ENCODE measurements at places on chromosomes 5 and 9.
A peak's percentile ranks its signal among the peaks of the same experiment; 100 is the strongest.

DNA sequence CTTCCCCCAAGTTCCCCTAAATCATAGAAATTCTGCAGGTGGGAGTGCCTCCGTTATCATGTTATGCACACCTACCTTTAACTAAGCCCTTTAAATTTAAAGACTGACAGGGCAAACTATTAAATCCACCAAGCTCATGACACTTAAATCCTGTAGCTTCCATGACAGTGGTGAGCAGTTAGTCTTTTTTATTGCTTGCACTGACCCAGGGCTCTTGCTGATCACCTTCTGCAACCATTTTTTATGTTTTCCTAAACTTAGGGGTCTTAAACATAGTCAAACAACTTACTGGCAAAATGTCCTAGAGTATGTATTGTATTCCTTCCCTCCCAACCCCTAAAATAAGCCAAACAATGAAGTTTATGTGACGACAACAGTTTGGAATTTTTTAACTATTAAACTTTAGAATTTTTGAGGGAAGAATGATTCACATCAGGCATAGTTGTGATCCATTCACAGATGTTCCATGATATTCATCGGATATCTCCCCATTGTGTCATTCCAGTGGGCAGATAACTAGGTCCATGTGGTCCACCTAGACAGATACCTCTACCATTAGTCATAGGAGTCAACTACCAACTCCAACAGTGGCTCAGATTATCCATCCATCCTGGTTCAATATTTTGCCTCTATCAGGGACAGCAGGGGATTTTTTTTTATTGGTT is 283.1 kb downstream of the ADAMTS6 start:
- DNase-seq: no peak

DNA sequence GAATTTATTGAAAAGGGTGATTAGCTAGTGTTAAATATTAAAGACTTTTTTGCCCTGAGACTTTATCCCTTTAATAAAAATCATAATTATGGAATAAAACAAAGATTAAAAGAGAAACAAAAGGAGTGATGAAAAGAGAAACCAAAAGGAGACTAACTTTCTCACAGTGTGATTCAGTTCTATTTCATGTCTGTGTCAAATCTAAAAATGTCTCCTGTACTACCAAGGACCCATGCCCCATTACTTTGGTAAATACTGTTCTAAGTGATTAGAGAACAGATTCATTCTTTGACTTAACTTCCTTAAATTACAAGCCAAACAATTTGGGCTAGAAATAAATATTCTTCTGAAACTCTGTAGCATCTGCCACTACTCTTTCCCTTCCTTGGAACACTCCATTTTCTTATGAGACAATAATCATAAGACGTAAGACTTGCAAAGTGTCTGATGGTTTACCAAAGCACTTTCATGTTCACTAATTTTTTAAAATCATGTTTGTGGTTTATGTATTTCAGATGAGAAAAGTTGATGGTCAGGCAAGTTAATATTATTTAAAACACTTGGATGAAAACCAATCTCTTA is 319.0 kb downstream of the EBF1 start:
- DNase-seq: no peak

GRCh38 chr5:116527582-116527981 is 47.0 kb downstream of the SEMA6A start:
- DNase-seq: no peak

DNA sequence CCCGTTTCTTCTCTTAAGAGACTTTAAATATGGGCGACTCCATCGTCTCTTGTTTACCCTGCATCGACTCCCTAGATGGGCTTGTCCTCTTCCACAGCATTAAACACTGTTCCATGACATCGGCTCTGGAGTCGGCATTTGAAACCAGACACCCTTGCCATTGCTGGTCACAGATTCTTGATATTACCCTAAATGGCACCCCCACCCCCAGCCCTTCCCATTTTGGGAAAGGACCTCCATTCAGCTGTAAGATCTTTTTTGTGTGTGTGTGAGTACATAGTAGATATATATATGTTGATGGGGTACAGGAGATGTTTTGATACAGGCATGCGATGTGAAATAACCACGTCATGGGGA is 51.1 kb upstream of the SH3PXD2B start:
- no peak for DNase-seq

DNA sequence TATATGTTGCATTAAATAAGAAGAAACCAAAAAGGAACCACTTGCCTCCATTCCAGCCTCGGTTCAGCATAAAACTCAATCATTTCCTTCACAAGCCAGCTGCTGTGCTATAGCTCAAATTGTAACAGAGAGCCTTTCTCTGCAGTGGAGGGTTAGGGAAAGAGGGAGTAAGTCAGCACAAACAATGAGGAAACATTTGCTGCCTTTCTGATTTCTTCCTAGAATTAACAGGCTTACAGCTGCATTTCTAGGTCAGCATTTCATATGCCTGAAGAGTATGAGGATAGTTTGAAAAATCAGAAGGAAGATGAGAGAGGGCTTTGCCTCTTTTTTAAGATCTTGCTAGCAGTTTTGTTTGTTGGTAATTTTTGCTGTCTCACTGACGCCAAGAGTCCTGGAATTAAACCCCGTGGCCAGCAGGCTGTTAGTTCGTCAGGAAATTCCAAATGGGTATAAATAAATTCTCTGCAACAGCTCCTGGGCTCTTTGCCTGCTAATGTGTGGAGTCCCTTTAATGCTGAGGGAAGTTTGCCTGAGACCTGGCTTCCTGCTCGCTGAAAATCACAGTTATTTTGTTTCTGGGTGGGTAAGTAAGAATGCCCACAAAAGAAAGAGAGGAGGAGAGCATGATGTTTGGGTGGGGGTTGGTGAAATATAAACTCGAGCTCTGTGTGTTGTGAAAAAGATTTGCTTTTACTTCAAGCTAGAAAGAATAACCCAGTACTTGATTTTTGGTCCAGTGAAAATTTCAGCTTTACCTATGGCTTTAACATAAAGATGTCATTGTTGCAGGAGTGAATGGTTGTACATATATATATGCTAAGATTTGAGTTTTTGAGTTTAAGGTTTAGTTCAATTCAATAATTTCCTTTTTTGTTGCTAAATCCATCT is 148.1 kb upstream of the DMRT1 start:
- no peak for DNase-seq

DNA sequence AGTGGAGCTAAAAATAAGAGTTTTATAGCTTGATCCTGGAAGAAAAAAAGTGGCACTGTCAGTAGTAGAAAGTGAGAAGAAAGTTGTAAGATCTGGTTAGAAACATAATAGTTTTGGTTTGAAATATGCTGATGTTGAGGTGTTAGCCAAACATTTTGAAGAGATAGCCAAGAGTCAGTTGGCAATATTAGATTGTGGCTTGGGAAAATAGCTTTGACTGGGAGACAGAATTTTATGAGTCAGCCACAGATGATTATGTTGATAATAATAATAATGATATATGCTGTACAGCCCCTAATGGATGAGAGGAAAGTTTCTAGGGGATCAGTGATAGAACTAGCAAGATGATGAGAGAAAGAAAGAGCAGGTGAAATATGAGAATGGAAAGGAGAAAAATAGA is 12.4 kb upstream of the CDH18 start:
- no peak for DNase-seq

- DNase-seq: no peak
Observed at GRCh38 chr5:77957516-77957915, 181.4 kb upstream of the TBCA start.

DNA sequence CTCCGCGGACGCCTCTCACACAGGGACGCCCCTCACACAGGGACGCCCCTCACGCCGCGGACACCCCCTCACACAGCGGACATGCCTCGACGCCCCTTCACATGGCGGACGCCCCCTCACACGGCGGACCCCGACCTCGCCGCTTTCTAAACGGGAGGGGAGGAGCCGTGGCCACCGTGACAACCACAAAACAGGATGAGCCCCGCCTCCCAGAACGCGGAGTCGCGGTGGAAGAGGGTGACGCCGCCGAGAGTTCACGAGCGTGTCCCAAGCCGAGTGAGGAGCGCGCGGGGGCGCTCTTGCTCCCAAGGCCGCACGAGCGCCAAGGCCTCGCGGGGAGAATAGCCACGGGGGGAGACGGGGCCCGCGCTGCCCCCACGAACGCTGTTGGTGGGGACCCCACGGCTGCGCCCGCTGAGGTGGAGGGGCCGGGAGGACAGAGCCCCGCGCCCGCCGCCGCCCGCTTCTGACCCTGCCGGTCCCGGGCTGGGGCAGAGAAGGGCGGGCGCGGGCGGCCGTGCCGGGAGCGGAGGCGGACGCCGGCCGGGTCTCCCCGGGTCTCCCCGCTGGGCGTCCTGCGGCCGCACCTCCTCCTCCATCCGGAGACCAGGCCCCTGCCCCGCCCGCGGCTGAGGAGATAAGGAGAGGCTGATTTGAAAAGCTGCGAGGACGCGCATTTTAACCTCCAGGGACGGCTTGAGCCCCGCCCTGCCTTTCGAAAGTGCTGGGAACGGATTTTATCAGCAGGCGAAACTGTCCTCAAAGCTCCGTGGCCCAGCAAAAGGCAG is 3.9 kb upstream of the NKD2 start:
- DNase-seq: peak; percentile 20

GRCh38 chr9:84137968-84138367 is 157.4 kb downstream of the RMI1 start:
- DNase-seq: no peak

GRCh38 chr5:133698259-133698554 is 85.9 kb upstream of the FSTL4 start:
- no peak for DNase-seq

- no peak for DNase-seq
Observed at GRCh38 chr5:135395866-135396265, 3.2 kb downstream of the MACROH2A1 start.

- peak; percentile 43 for DNase-seq
Observed at GRCh38 chr5:135398160-135398854, 724 bp downstream of the MACROH2A1 start.

DNA sequence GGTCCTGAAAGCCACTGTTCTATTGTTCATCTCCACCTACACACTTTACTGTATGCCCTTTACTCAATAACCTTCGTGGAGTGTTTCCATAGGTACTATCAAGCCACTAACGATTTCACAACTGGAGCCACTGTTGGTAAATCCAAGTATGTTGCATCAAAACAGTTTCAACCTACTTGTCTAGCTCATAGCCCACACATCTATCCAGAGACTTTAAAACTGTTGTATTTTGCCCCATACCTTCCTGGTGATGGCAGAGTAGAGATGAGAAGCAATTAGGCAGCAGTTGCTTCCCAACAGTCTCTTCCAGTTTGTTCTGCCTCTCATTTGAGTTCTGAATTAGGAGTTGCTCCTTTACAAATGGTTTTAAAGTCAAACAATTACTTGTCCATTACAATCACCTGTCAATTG is 607 bp downstream of the FAXDC2 start:
- DNase-seq: no peak

DNA sequence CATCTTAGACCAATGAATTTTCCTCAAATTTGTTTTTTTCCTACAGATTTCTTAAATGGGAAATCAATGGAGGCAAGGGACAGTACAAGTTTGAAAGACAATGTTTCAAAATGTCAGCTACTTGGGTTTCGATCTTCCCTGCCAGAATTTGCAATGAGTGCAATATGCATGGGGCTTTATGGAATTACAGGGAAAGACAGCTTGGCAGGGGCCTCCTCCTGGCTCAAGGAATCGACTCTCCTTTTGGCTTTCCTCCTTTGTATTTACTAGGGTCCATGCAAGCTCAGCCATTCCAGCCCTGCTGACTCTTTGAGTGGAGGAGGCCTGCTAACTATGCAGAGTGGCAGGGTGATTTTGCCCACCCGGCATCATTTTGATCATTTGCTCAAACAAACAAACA is 63.2 kb downstream of the MED27 start:
- DNase-seq: no peak

GRCh38 chr5:38208782-38209378 is 49.5 kb upstream of the EGFLAM start:
- peak; percentile 44 for DNase-seq

- DNase-seq: no peak
Observed at GRCh38 chr9:108809269-108809668, 46.5 kb downstream of the ACTL7B start.

GRCh38 chr9:121286973-121287741 is 19.2 kb downstream of the GSN start:
- DNase-seq: no peak

- no peak for DNase-seq
Observed at GRCh38 chr5:132501961-132502931, 11.7 kb upstream of the IRF1 start.

GRCh38 chr5:55865831-55866230 is 14.7 kb downstream of the IL31RA start:
- DNase-seq: no peak

DNA sequence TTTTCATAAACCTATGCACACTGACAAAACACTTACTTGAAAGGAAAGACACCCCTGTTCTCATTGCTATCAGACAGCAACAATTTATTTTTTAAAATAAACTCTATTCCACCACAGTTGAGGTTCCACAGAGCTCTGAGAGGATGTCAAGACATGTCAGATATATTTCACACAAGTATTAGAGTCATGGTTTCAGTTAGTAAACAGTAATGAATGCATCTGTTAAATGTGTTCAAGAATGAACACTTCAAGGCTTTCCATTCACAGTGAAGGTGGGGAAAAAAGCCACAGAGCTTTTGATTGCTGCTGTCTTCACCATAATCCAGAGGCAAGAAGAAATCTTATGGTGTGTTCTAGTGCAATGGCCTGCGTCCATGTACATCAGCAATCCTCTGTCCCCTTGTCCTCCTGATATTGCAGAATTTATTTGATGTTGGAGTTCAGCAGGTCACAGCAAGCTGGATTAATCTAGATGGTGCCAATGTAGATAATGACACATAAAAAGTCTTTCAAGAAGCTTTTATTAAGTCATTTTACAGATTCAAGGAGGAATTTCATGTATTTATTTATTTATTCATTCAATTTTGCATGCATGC is 146.8 kb downstream of the GHR start:
- no peak for DNase-seq

GRCh38 chr9:118529210-118529609 is 825.0 kb downstream of the TLR4 start:
- DNase-seq: no peak

GRCh38 chr9:131279863-131280570 is 3.7 kb upstream of the FAM78A start:
- no peak for DNase-seq

GRCh38 chr9:4220346-4220745 is 79.5 kb downstream of the GLIS3 start:
- no peak for DNase-seq

All from NCI-H1105 (cell line).